IMR-90 (cell line): ENCODE measurements at places on chromosomes 3 and 15. TPM values are rescaled to one million over a fixed set of nuclear protein-coding genes. Genes with fewer than 3 reads are reported as not detected.
A peak's percentile ranks its signal among the peaks of the same experiment; 100 is the strongest.

Gene B3GNT5
- 1.4 and 1.6 TPM in 2 replicates for polyA plus RNA-seq

Gene PLEKHO2
- 22.5 and 24.6 TPM in 2 replicates for polyA plus RNA-seq

Gene ETV5
- 15.7 TPM in 2 replicates for polyA plus RNA-seq

DNA sequence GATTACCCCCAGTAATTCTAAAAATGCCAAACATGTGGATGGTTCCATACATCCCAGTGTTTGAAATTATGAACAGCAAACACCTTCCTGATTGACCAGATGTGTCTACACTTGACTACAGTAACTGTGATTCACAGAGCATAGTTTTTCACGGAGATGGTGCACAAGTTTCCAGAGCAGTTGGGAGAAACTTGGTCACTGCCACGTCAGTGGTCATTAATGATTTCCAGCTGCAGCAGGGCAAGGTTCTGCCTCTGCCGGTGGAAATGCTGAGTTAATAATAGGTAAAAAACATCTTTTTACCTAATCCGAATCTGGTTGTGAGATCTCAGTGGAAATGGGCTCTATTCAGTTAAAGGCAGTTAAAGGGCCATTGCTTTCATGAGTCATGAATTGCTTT lies 154.1 kb upstream of the FEZF2 start:
- DNase-seq: no peak

Gene BDH1
- polyA plus RNA-seq: 4.0 and 4.4 TPM in 2 replicates

Gene SLC30A4
- polyA plus RNA-seq: 2.0 and 2.1 TPM in 2 replicates

Gene CD86
- not detected in 2 replicates for polyA plus RNA-seq

GRCh38 chr3:173913397-173913796 lies 515.9 kb downstream of the NLGN1 start:
- DNase-seq: peak; percentile 54

Gene PCSK6
- polyA plus RNA-seq: not detected in 2 replicates

DNA sequence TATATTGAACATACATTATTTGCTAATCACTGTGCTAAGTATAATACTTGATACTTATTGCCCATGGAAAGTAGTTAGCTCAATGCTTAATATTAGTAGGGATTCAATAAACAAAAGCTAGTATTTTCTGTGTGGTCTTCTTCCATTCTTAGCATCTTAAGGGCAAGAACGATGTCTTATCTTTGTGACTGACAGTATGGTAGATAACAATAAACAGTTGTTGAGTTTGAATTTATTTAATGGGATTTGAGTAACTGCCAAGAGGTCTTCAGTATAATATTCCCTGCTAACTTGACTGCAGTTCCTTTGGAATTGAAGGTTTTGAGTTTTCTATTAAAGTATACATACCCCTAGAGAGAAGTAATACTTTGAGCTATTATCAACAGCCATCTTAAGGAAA lies 70.1 kb downstream of the ZNF609 start:
- DNase-seq: no peak

Gene TMEM266
- 0.06 TPM in 1 of 2 replicates, not detected in the other for polyA plus RNA-seq

- DNase-seq: no peak
Measured at GRCh38 chr3:18767756-18768303, 342.7 kb upstream of the SATB1 start.

DNA sequence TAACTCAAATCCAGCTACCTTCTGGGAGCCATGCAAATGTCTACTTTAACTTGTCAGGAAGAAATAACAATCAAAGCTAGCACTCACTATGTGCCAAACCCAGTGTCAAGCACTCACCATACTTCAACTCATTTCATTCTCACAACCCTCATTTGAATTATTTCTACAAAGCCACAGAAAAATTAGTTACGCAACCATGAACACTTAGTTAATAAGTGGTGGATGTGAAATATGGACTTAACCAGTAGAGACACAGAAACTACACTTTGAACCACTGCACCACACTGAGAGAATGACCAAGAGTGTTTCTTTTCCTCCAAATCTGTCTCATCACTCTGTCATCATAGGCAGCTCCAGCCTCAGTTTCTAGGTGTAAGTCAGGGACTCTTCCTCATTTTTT lies 91.0 kb upstream of the MBNL1 start:
- DNase-seq: no peak

DNA sequence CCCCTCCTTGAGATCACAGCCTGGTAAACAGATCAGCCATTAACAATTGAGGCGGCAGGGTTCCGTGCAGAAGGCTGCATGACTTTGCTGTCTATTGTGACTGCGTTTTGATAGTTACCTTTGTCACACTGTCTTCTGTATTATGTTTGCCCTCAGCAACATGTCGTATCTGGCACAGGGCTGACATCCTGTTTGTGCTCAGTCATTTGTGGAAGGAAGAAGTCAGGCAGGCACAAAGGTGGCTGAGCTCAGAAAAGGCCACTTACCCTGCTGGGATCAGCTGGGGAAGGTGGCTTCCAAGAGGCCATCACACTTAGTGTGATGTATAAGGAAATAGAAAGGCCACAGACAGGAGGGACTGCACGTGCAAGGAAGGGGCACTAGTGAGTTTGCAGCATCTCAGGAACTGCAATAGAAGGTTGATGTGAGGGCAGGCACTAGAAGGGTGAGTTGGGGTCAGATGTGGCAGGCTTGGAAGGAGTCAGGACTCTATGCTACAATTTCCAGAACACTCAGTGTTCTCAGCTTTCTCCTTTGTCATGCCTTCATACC lies 13.4 kb downstream of the PML start:
- no peak for DNase-seq

DNA sequence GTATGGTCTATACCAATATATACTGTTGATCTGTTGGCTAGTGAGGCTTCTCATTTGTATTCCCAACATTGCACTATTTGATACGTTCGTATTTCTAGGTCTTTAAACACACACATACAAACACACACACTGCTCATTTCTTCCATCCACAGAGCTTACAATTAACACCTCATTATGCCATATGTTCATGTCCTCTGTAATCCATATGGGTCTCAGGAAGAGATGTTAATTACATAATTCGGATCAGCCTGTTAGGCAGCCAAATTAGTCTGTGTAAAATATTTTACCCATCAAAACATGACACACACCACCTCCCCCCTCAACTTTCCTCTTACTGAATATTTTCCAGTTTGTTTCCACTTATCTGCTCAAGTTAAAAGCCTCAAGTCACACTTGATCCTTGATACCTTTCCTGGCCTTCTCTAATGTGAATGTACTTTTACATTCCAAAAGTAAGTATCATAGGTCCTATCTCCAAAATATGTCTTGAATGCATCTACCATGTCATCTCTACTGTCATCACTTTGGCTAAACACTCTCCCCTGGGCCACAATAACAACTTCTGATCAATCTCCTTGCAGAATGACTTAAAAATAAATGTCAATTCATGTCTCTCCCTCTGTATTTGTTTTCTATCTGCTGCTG lies 28.2 kb downstream of the EOGT start:
- DNase-seq: peak; percentile 49

GRCh38 chr15:39285071-39285470 lies 295.8 kb upstream of the THBS1 start:
- peak; percentile 79 for DNase-seq

- DNase-seq: peak; percentile 1
Measured at GRCh38 chr3:71846185-71846584, 61.2 kb upstream of the PROK2 start.

GRCh38 chr3:170233530-170233929 lies 11.3 kb downstream of the PRKCI start:
- peak; percentile 94 for DNase-seq

Gene CYP8B1
- polyA plus RNA-seq: not detected in 2 replicates

DNA sequence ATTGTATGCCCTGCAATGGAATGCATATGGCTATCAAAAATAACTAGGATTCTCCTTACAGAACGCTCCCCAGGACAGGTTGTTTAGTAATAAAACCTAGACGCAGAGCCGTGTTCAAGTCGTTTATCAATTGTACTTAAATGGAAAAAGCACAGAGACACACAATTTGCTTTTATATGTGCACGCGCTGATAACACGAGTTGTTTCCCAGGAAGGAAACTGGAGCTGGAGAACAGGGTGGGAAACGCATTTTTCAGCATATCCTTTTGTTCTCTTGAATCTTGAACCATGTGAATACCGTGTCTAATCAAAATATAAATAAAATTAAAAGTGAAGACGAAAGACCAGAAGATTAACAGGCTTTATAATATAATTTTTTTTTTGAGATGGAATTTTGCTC lies 3.6 kb upstream of the ANPEP start:
- no peak for DNase-seq

DNA sequence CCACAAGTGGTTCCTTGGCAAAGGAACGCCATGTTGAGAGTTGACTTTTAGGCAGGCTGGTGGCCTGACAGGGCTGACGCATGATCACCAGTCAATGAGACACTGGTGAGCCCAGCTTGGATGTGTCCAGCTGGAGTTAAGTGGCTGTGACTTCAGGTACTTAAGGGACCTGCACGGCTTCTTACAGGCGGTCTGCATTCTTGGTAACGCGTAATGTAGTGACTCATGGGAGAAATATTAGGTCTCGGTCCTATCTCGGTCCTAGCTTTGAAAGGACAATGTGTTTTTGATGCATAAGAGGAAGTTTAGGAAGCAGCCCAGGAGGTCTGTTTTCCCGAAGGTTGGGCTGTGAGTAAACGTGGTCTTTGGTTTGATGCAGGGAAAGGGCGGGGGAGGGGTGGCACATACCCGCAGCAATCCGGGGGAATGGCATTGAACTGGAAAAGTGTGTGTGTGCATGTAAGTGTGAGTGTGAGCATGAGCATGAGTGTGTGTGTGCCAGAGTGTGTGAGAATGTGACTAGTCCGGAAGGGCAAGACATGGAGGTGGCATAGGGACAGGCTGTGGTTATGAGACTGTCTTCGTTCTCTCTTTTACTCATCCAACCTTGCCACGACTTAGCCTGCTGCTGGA lies 55.3 kb downstream of the FAM43A start:
- DNase-seq: peak; percentile 41

DNA sequence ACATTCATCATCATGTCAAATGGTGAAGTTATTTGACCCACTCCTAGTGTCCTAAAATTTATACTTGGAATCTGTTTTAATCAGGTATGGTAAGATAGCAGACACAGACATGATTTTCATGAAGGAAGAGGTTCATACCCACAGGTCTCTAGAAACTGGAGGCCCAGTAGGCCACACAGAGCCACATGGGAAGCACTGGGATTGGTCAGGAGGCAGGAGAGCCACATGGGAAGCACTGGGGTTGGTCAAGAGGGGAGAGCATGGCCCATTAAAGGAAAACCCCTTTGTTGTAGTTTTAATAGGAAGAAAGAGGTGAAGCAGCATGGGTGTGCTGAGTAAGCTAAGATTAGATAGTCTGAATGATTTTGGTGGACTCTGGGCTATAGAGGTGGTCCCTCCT lies 356.9 kb downstream of the MFSD1 start:
- DNase-seq: no peak

GRCh38 chr15:40016224-40016865 lies 22.6 kb downstream of the SRP14 start:
- DNase-seq: peak; percentile 72

DNA sequence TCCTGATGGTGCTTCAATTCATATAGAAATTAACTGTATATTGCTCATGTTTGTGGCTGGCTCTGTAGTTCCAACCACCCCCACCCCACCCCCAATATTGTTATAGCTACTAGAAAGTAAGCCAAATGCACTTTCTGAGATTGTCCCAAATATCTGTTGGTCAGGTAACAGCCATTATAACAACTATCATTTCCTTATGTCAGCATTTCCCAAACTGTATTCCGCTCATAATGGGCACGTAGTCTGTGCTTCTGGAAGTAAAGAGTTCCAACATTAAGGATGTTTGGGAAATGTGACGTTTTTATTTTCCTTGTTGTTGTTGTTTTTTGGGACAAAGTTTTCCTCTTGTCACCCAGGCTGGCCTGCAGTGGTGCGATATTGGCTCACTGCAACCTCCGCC lies 12.2 kb upstream of the TBL1XR1 start:
- no peak for DNase-seq

- no peak for DNase-seq
Measured at GRCh38 chr15:56736881-56737707, 3.8 kb upstream of the ZNF280D start.

Gene ISY1
- 29.6 and 31.5 TPM in 2 replicates for polyA plus RNA-seq

- no peak for DNase-seq
Measured at GRCh38 chr3:29936054-29936453, 655.2 kb downstream of the RBMS3 start.

Gene IQCH
- polyA plus RNA-seq: 0.42 and 0.60 TPM in 2 replicates

DNA sequence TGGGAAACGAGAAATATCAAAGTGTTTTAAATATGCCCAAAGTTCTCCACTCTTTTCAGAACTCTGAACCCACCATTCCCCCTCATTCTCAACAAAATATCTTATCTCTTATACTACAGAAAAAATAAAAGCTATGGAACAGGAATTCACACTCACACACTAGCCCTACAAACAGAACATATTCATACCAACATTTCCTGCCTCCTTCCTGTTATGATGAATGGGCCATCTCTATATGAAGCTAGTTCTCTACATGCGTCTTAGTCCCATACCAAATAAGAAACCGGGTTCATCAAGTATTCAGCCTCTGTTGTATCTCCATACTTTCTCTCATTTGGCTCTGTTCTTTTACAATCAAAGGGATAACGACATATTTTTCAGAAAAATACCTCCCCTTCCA lies 72.6 kb downstream of the PLSCR2 start:
- no peak for DNase-seq

Gene OXNAD1
- 5.0 and 6.2 TPM in 2 replicates for polyA plus RNA-seq

- peak; percentile 32 for DNase-seq
Measured at GRCh38 chr3:31546162-31546561, 13.4 kb downstream of the STT3B start.

Gene MAGEL2
- polyA plus RNA-seq: 0.27 and 0.29 TPM in 2 replicates

DNA sequence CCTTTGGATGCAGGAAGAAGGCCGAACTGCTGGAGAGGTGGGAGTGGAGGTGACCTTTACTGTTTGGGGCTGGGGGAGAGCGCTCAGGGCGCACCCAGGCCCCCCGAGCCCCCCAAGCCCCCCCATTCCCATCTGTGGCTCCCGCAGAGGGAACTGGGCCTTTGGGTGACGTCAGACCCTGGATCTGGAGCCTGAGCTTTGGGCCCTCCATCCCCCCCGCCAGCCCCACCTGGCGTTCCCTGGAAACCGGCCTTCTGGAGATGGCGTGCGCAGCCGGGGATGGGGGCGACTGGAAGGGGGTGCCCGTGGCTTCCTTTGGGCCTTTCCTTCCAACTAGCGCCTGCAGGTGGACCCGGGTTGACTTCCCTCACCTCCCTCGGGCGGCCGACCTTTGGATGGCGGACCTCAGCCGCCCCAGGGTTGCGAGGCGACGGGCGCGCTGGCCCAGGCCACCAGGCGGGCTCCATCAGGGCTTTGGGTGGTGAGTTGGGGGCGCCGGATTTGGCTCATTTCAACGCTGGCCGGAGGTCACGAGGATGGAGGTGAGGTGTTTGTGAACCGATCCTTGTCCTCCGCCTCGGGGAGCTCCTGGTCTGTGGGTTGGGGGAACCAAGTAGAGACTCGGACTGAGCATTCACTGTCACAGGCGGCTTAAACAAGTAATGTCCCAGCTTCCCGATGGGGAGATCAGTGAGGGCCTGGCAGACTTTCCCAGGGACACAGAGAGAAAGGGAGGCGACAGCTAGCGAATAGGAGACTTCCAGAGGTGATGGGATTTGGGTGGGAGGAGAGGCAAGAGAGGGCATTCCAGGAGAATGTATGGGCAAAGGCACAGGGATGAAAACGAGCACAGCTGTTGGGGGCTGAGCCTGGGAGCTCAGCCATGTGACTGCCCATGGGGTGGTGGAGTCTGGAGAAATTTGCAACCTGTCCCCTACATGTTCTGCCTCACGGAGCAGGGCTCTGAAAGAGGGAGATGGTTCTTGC lies 709 bp downstream of the SCAMP5 start:
- DNase-seq: no peak

Gene SELENOS
- 73.9 and 77.1 TPM in 2 replicates for polyA plus RNA-seq

- DNase-seq: no peak
Measured at GRCh38 chr3:170247875-170248274, 25.7 kb downstream of the PRKCI start.

Gene DCLK3
- polyA plus RNA-seq: not detected in 2 replicates

GRCh38 chr3:25386686-25387255 lies 41.3 kb upstream of the RARB start:
- DNase-seq: no peak
